ENCODE measurements at places on chromosomes 2 and 18.

- DNase-seq, result no peak
Observed at GRCh38 chr2:221488136-221488807, 83.8 kb downstream of the EPHA4 start.

GRCh38 chr2:236934166-236934565 lies 151.5 kb upstream of the COPS8 start:
- DNase-seq, result no peak

GRCh38 chr2:85861650-85862049 lies 27.1 kb downstream of the ST3GAL5 start:
- no peak for DNase-seq

DNA sequence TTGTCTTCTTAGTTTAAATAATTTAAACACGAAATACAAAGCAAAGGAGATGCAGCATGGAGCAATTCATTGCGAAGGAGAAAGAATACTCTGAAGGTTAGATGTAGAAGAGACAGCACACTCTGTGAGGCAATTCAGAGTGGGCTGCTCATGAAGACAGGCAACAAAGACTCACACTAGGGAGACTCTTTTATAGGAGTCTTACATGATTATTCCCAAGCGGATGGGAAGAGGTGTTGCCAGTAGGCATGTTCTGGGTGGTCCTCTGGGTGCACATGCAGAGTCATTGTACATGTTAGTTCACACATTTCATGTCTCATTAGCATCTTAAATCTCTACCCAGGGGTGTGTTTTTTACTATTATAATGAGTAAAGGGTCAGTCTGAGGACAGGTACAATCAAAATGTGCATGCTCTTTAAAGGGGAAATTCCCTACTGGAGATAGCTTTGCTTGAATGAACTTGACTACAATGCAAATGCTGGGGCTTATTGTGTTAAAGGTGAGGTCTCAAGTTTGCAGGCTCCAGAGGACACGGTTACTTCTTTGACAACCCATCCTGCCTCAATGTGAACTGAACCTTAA lies 275.5 kb downstream of the CDH19 start:
- DNase-seq, result no peak

DNA sequence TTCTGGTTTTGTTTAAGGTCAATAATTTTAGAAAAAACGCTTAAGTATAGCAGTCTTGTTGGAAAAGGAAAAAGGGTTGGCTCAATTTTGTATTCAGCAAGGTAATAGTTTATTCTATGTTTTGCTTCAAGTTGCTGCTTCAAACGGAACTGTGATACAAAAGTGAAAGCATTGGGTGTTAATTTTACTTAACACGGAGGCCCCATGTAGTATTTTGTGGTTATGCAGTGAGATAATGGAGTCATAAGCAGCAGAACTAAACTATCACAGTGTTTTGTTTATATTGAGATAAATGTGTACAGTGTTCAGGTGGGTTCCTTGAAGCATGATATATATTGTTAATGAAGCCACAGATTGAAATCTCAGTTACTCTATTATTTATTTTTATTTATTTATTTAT lies 67.0 kb upstream of the LYPD6B start:
- DNase-seq, result no peak
